ENCODE measurements at places on chromosomes 3 and 15. TPM values are rescaled to one million over a fixed set of nuclear protein-coding genes. Genes with fewer than 3 reads are reported as not detected.
A peak's percentile ranks its signal among the peaks of the same experiment; 100 is the strongest.

HHATL gene
- total RNA-seq, result not detected

BUB1B gene
- total RNA-seq, result 5.6 TPM

FOXL2 gene
- total RNA-seq, result 1.5 TPM

IMPG2 gene
- 0.25 TPM for total RNA-seq

GNL3 gene
- 73.4 TPM for total RNA-seq

AMT gene
- 6.1 TPM for total RNA-seq

TRPM7 gene
- total RNA-seq, result 53.3 TPM

- no peaks in the 10 kb centered on the region for H3K27me3 ChIP-seq
- H3K4me3 ChIP-seq, result no peak overlapping the region
- H3K27ac ChIP-seq, result peak overlapping the region; percentile 97
- H3K4me1 ChIP-seq, result peaks cover 62% of the 10 kb centered on the region
- no peaks in the 10 kb centered on the region for H3K36me3 ChIP-seq
Observed at GRCh38 chr3:4306091-4306490, 2.9 kb downstream of the SETMAR start.

DNA sequence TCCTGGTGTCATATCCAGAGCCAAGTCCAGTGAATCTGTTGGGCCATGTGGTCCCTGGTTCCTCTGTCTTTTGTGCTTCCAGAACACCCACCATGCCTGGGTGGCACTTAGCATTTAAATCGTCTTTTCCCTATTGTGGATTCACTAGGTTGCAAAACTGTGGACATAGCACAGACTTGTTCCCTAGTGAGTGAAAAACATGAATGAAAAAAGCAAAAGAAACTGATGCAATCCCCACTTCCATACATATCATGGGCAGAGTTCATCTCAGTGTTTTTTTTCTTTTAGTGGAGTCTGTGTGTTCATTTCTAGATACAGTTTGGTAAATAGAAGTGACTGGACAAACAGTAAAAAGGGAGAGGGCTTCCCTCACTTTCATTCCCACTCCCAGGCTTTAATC, 170.5 kb downstream of the SLCO3A1 start:
- no peak for DNase-seq
- no peaks in the 10 kb centered on the region for H3K36me3 ChIP-seq
- H3K4me1 ChIP-seq, result peaks cover 46% of the 10 kb centered on the region
- no peaks in the 10 kb centered on the region for H3K27me3 ChIP-seq
- no peak overlapping the region for H3K4me3 ChIP-seq

GRCh38 chr3:48429317-48429959, 448 bp downstream of the PLXNB1 start:
- no peaks in the 10 kb centered on the region for H3K27me3 ChIP-seq
- H3K27ac ChIP-seq, result peak overlapping the region; percentile 85
- peak overlapping the region; percentile 79 for H3K4me3 ChIP-seq

DNA sequence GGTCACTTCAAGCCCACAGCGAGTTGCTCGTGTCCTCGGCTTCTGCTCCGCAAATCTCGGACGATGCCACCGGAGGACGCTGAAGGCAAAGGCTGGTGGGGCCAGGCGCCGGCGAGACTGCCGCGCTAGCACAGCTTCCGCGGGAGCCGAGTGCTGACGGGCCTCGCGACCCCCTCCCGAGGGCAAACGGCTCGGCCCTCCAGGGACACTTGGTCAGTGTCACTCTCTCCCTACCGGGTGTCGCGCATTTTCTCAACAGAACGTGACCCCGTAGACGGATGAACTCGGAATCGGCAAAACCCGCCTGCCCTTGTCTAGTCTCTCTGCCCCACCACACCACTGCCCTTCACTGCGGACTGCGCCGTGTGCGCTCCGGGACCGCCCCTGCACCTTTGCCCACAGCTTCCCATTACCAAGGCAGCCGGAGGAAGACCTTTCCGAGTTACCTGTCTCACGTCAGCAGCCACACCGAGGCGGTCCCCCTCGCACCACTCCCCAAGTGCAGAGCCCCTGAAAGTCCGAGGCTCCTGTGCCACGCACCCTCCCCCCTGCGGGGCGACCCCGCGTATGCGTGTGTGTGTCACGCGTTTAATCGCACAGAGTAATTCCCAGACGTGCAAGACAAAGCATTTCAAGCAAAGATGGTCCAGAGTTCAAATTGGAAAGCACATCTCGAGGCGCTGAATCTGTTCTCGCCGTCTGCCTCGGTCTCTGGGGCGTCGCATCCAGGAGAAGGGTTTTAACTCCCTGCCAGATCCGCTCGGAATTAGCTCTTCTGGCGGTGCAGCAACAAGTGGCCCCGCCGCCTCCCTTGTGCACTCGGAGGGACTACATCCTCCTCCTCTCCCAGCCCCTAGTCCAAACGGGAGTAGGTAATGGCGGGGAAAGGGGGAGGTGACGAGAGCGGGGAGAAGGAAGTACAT, 245.0 kb upstream of the TOPAZ1 start:
- no peaks in the 10 kb centered on the region for H3K36me3 ChIP-seq
- peak overlapping the region; percentile 9 for H3K4me3 ChIP-seq
- peaks cover 43% of the 10 kb centered on the region for H3K4me1 ChIP-seq
- no peaks in the 10 kb centered on the region for H3K27me3 ChIP-seq

DNA sequence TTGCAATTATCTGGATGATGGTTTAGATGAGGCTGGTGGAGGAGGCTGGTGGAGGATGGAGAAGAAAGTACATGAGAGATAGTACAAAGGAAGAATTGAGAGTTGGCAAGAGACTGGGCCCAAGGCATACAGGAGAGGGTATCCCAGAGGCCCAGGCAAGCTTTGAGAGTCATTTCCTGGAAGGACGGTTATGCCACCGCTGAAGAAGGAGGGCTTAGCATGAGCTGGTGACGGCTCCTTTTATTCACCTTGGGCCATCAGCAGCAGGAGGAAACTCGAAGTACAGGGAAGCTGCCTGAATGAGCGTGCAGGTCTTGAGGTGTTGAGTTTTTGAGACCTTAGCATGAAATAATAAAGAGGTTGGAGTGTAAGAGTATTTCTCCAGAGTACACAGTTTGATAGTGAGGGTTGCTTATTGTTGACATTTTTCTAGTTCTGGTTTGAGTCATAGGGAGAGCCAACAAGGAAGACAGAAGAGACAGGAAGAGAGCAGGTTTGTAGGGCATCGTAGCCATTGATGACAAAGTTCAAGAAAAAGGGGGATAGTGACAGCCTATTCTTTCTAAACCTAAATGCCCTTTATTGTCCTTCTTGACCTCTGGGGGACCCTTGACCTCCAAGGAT, 13.8 kb downstream of the THSD4 start:
- no peaks in the 10 kb centered on the region for H3K36me3 ChIP-seq
- H3K4me3 ChIP-seq, result no peak overlapping the region
- H3K27me3 ChIP-seq, result no peaks in the 10 kb centered on the region

- H3K27ac ChIP-seq, result no peak overlapping the region
- peaks cover 20% of the 10 kb centered on the region for H3K4me1 ChIP-seq
- H3K4me3 ChIP-seq, result no peak overlapping the region
- DNase-seq, result no peak
- H3K27me3 ChIP-seq, result no peaks in the 10 kb centered on the region
- H3K36me3 ChIP-seq, result no peaks in the 10 kb centered on the region
Observed at GRCh38 chr3:71492566-71492965, 91.0 kb downstream of the FOXP1 start.

GRCh38 chr15:62298811-62299210, 133.7 kb upstream of the C2CD4B start:
- no peak overlapping the region for H3K27ac ChIP-seq
- H3K4me3 ChIP-seq, result no peak overlapping the region
- no peaks in the 10 kb centered on the region for H3K27me3 ChIP-seq
- H3K36me3 ChIP-seq, result no peaks in the 10 kb centered on the region
- H3K4me1 ChIP-seq, result no peaks in the 10 kb centered on the region

- no peaks in the 10 kb centered on the region for H3K36me3 ChIP-seq
- DNase-seq, result peak; percentile 90
- H3K4me3 ChIP-seq, result no peak overlapping the region
- H3K27me3 ChIP-seq, result no peaks in the 10 kb centered on the region
Observed at GRCh38 chr15:27670486-27671209, 428.5 kb downstream of the OCA2 start.

DNA sequence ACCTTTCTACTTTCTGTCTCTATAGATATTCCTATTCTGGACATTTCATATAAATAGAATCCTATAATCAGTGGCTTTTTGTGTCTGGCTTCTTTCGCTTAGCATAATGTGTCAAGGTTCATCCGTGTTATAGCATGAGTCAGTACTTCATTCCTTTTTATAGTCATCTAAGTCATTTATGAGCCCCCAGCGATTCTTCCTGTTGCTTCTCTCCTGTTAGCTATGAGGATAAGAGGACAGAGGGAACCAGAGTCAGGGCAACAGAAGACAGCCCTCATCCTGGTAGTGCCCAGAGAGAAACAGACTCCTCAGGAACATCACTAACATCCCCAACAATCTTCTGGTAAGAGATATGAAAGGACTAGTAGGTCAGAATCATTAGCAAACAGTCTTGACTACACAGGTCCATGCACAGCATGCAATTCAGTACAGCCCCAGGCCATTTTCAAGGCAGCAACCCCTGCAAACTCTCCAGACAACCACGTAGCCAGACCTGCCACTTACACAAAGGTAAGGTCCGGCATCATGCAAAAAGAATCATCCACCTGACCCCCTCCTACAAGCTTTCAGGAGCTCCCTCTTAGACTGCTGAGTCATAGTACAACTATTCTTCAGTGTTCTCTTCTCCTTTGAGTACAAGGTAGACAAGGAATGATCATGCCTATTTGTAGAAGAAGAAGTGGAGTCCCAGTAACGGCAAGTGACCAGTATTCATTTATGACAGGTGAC, 91.5 kb downstream of the MYLK start:
- H3K4me3 ChIP-seq, result no peak overlapping the region
- H3K27ac ChIP-seq, result no peak overlapping the region
- no peaks in the 10 kb centered on the region for H3K27me3 ChIP-seq
- no peaks in the 10 kb centered on the region for H3K36me3 ChIP-seq
- DNase-seq, result no peak

- H3K27ac ChIP-seq, result no peak overlapping the region
- H3K4me3 ChIP-seq, result no peak overlapping the region
- no peaks in the 10 kb centered on the region for H3K27me3 ChIP-seq
- no peaks in the 10 kb centered on the region for H3K4me1 ChIP-seq
Observed at GRCh38 chr3:144744473-144744872, 772.9 kb downstream of the DIPK2A start.

DNA sequence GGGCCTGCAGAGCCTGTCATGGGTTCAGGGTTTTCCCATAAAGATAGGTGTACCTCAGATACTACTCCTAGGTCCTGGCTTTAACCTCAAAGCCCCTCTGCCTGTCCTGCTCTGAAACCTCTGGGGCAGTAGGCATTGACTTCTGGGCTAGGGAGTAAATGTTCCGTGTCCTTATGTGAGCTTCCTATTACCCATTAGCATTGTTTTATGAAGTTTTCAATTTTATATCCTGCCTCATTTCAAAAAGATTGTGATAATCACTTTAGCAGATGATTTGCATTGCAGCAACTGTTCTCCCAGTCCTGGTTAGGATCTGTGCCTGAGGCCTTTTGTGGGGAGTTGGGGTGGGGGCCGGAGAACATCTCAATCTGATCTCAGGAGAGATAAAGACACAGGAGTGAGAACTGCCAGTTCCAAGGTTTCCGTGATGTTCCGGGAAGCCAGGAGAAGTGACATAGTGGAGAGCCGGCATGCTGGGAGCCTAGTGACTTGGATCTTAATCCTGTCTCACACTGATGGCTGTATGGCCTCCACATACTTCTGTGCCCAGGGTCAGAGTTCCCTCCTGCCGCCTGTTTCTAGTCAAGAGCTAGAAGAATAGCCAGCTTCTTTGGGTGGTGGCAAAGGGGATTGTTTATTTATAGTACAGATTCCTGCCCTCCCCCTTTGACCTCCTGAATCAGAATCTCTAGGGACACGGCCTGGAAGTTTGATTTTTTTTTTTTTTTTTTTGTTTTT, 10.6 kb downstream of the TPM1 start:
- H3K4me3 ChIP-seq, result no peak overlapping the region
- no peaks in the 10 kb centered on the region for H3K27me3 ChIP-seq
- H3K27ac ChIP-seq, result peak overlapping the region; percentile 65
- DNase-seq, result no peak

- DNase-seq, result no peak
- H3K27me3 ChIP-seq, result no peaks in the 10 kb centered on the region
Observed at GRCh38 chr3:59289831-59290230, 240.0 kb upstream of the CFAP20DC start.

DNA sequence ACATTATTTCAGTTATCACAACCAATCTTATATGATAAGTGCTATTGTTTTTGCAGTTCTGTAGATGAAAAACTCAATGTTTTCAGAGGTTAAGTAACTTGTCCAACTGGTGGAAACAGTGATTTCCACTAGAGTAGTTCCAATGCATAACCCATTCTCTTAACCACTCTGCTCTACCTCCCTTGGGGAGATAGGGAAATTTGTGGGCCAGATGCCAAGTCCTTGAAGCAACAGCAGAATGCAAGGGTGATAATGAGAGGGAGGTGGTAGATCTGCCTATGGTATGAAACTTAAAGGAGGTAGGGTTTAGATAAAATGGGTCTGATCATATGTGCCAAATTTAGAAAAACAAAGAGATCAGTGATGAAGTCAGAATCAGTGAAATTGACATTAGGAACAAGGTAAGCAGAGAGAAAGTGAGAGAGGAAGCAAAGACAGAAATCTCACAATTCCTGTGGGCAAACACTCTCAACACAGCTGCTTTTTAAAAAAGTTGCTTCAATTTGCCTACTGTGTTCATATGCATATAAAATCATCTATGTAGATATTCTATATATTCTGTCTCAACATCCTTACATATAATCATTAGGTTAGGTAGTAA, 50.5 kb upstream of the UBP1 start:
- no peaks in the 10 kb centered on the region for H3K36me3 ChIP-seq
- H3K4me1 ChIP-seq, result no peaks in the 10 kb centered on the region
- no peak for DNase-seq
- H3K4me3 ChIP-seq, result no peak overlapping the region
- H3K27ac ChIP-seq, result no peak overlapping the region

- no peak overlapping the region for H3K4me3 ChIP-seq
- peaks cover 11% of the 10 kb centered on the region for H3K4me1 ChIP-seq
- DNase-seq, result no peak
- H3K27me3 ChIP-seq, result no peaks in the 10 kb centered on the region
- no peak overlapping the region for H3K27ac ChIP-seq
Observed at GRCh38 chr3:71229905-71230657, 353.4 kb downstream of the FOXP1 start.

DNA sequence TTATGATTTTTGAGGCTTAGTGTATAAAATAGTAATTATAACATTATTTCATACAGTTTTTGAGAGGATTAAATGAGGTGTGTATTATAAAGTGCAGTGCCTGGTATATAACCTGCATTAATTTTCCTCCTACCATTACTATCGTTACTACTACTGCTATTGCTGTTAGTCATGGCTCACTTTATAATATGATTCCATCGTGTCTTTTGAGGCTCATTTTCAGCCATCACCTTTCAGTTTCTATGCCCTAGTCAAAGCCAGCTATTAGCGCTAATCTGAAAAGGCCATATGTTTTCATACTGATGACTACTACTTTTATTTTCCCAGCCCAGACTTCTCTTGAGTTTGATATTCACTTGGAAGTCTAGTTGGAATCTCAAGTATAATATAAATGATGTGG, 5.5 kb downstream of the MEF2A start:
- peaks cover 66% of the 10 kb centered on the region for H3K4me1 ChIP-seq
- DNase-seq, result no peak
- no peak overlapping the region for H3K4me3 ChIP-seq
- H3K27me3 ChIP-seq, result no peaks in the 10 kb centered on the region
- H3K27ac ChIP-seq, result no peak overlapping the region
